ENCODE measurements at places on chromosomes 7 and 10.

DNA sequence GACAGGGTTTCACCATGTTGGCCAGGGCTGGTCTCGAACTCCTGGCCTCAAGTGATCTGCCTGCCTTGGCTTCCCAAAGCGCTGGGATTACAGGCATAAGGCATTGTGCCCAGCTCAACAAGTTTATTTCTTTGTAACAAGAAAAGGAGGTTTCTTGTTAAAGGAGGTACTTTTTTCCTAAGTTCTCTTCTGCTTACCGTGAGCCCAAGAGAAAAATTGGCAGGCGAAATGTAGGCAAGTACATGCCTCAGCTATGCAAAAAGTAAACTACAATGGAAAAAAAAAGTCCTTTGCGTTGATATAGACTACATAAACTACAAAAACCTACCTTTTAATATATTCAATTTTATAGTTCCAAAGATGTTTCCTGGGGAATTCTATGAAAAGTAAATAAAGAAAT is 122.6 kb downstream of the DKK1 start:
- no peak for DNase-seq

DNA sequence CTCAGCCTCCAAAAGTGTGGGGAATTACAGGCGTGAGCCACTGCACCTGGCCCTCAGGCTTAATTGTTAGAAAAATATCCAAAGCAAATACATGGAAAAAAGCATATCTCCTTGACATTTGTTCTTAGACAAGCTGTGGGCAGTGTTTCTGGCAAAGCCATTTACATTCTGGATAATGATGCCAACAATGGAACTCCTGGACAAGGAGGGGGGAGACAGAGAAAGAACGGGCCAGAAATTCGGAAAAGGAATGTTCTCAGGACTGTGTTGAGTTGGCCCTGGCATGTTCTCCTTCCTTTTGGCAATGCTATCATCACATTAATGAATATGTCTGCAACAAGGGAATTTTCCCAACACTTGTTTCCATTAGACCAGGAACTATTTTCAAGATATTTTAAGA is 88.7 kb downstream of the UBE2H start:
- no peak for DNase-seq

DNA sequence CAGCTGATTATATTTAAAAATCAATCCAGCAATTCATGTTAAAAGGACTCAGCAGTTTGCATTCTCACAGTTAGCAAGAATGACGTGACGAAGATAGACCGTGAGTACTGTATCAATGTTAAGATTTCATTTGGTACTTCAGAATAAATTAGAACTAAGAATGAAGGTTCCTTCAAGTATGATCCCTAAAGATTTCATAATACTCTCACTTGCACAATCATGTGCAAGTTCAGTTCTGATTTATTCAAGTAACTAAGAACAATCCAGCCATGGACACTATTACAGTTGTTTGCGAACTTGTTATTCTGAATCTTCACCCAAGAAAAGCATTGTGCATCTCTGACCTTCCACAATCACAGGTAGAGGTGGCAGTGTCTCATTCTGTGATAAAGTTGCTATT is 7.7 kb downstream of the RHEB start:
- DNase-seq = no peak

DNA sequence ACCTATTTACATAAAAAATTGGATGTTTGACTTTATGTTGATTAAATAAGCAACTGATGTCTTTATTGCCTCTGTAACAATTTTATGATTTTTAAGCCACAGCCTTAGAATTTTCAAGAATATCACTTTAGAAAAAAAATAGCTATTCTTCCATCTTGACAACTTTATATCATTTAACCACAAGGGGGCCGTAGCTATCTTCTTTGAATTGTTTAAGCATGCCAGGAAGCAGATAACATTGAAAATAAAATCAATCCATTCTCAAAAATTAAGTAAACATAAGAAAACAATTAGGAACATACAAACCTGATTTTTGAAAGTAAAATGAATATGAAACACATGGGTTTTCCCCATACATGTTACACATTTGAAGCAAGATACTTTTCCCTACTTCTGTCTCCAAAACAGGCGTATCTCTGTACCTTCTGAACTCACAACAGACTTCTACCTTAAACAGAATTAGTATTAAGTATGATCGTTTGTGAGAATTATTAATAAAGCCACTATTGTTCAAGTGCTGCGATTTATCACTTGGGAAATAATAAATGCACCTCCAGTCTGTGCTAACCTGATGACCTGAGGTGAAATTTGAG is 209.0 kb downstream of the CACNA2D1 start:
- no peak for DNase-seq

- DNase-seq = no peak
Measured at GRCh38 chr7:19024261-19024660, 93.2 kb downstream of the TWIST1 start.

DNA sequence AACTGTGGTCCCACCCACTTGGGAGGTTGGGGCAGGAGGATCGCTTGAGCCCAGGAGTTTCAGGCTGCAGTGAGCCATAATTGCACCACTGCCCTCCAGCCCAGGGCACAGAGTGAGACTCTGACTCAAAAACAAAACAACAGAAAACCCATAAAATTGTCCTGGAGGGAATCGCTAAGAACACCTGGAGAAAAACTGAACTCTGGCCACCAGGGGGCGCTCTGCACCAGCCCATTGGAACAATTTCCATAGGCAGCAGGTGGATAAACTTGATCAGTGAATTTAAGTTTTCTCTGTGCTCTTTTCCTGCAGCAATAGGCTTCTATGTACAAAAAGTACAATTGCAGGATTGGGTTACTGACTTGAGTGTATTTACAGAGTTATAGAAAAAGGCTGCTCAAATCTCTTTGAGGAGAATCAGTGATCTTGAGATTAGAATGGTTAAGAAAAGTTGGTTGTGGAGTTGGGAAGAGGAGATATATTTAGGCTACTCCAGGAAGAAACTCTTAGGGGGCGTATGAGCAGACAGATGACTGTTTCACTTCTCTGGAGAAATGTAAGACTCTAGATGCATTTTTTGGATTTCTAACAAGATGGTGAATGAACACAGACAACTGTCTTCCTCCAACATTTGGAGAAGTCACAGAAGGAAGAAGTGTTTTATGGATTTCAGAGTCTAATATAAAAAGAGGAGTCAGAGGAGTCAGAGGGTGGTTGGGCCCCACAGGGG is 274.9 kb upstream of the GALNT17 start:
- peak; percentile 33 for DNase-seq

DNA sequence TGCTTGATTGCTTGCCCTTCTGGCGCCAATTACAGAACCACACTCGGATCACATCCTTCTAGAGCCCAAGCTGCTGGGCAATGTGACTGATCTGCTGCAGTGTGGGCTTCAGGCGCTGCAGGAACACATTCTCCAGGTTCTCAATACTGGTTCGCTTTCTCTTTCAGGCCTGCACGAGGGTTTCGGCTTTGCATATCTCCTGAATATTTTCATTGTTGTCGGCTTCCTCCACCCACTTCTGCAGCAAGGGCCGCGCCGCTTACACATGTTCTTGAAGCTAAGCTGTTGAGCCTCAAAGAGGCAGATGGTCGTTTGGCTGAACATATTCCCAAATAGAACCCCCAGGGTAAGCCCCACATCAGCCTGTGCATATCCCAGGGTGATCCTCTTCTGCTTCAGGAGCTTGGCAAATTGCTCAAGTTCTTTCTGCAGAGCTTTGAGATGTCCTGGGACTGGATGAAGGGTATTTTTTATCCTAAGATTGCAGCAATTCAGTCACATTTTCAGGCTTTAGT is 64.6 kb downstream of the HERC4 start:
- DNase-seq = no peak

GRCh38 chr7:10648289-10648688 is 325.4 kb upstream of the PHF14 start:
- DNase-seq = no peak

- no peak for DNase-seq
Measured at GRCh38 chr10:3233486-3233990, 61.0 kb upstream of the PITRM1 start.

GRCh38 chr10:62894156-62894555 is 78.0 kb upstream of the EGR2 start:
- no peak for DNase-seq

GRCh38 chr10:16886031-16886430 is 68.8 kb upstream of the RSU1 start:
- no peak for DNase-seq

DNA sequence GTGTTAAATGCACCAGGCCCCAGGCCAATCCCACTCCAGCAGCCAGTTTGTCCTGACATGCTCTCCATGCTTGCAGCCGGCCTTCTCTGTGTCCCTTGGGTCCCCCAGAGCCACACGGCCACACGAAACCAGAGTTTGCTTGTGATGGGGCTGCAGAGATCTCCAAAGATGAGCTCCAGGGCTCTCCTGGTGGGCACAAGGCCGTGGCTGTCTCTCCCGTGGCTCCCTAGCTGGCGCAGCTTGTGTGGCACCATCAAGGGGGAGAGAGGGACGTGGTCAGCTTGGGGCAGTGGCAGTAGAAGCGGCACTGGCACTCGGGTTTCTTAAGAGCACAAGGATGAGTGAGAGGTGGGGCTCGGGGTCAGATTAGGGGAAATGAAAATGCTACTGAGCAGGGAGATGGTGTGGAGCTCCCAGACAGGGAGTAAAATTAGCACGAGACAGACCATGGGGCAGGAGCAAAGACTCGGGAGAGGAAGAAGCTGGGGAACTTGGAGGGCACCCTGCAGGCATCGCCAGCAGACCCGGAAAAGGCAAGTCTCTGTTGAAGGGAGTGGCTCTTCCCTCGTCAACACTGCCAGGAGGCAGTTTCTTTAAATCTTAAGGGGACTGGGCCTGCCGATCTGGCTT is 572.5 kb upstream of the FOXK1 start:
- DNase-seq = no peak

DNA sequence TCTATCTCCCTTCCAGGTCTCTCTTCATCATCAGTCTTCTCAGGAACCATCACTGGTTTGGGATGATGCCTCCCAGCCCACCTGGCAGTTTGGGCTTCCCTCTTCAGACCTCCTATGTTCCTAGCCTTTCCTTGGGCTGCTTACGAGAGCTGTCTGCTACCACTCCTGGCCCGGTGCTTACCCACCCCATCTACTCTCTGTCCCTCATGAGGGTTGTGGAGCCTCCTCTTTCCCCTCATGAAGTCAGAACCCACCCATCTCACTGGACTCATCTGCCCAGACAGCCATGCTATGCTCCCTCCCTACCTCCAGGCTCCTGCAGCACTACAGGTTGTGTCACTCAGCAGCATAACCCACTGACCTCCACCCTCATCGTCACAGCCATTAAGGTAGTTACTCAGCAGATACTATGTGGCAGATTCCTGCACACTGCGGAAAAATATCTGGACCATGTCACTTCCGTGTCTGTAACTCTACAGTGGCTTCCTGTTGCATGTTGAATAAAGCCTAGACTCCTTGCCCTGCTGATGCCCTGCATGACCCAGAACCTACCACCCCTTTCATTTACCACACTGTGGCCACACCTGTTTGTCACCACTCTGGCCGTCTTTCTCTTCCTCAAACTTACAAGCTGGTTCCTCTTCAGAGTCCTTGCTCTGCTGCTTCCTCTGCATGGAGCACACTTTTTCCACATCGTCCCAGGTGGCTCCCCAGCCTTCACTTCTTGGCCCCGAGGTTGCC is 2.0 kb downstream of the DBNL start:
- peak; percentile 20 for DNase-seq

GRCh38 chr7:159240962-159241361 is 96.3 kb upstream of the VIPR2 start:
- no peak for DNase-seq

GRCh38 chr7:83478616-83479015 is 170.3 kb downstream of the SEMA3E start:
- no peak for DNase-seq

DNA sequence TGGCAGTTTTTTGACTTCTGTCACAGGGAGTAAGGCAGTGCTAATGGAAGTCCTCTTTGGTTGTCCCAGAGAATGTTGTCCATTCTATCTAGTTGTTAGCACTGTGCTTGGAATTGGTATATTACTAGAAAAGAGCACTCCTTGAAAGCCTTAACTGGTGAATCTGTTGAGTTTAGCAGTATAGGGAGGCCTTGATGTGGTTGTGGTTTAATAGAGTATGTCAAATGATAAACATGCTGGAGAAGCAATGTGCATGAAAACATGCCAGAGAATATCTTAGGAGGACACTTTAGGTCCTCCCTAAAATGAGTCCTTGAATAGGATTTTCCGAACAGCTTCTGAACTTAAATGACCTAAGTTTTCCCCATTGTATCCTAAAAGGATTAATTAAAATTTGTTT is 98.6 kb downstream of the BTRC start:
- DNase-seq = no peak

GRCh38 chr10:4470231-4470835 is 355.7 kb upstream of the AKR1E2 start:
- no peak for DNase-seq

GRCh38 chr10:113020475-113020753 is 70.4 kb downstream of the TCF7L2 start:
- DNase-seq = no peak

DNA sequence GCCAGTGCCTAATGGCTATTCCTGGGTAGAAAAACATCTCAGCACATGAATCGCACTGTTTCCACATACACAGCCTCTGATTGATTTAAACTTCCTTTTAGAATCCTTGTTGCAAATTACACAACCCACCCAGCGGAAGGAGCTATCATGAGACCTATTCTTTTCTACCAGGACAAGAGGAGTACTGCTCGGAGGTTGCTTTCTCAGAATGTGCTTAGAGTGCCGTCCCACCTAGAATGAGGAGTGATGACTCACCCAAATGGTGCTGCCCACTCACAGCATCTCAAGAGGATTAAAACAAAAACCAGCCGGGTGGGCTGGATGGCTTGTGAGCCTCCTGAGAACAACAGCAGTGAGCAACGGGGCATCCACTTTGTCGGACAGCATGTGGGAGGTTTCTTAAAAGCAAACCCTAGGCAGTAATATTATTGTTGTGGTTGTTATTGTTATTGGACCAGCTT is 128.9 kb downstream of the DGKI start:
- no peak for DNase-seq

All from effector CD4-positive, alpha-beta T cell (primary cell).